ENCODE measurements at places on chromosomes 12 and 14. TPM values are rescaled to one million over a fixed set of nuclear protein-coding genes. Genes with fewer than 3 reads are reported as not detected.

Gene SLC25A47
- total RNA-seq, result not detected

Gene GPRC5D
- not detected for total RNA-seq

Gene LIN7A
- 0.36 TPM for total RNA-seq

Gene CACNA2D4
- total RNA-seq, result 0.43 TPM

Gene WDHD1
- total RNA-seq, result 23.9 TPM

Gene BEST3
- 0.07 TPM for total RNA-seq

Gene PRKD1
- total RNA-seq, result 10.8 TPM

Gene IGF1
- total RNA-seq, result under 0.01 TPM

Gene CCNB1IP1
- 35.2 TPM for total RNA-seq

Gene RNASE4
- total RNA-seq, result 7.4 TPM

Gene GZMB
- not detected for total RNA-seq

Gene GZMH
- not detected for total RNA-seq

Gene PMCH
- 0.36 TPM for total RNA-seq

Gene MORN3
- 0.29 TPM for total RNA-seq

All from thoracic aorta endothelial cell (primary cell).